ENCODE measurements at places on chromosomes 2 and 18.

- DNase-seq: no peak
These were observed 36.9 kb upstream of the MEX3C start for GRCh38 chr18:51234117-51235008.

DNA sequence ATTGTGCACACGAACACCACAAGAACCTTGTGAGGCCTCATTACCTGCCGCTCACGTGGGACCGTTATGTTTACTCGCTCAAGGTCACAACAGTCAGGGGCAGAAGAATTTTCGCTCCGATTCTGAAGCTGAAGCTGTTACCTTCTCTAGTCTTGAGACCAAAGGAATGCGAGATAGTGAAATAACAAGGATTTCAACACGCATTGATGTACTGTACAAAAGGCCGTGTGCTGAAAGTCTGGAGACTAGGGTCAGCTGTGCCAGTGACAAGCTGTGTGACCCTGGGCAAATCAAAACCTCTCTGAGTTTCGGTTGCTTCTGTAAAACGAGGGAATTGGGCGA, 583 bp downstream of the NEMP2 start:
- DNase-seq: no peak

DNA sequence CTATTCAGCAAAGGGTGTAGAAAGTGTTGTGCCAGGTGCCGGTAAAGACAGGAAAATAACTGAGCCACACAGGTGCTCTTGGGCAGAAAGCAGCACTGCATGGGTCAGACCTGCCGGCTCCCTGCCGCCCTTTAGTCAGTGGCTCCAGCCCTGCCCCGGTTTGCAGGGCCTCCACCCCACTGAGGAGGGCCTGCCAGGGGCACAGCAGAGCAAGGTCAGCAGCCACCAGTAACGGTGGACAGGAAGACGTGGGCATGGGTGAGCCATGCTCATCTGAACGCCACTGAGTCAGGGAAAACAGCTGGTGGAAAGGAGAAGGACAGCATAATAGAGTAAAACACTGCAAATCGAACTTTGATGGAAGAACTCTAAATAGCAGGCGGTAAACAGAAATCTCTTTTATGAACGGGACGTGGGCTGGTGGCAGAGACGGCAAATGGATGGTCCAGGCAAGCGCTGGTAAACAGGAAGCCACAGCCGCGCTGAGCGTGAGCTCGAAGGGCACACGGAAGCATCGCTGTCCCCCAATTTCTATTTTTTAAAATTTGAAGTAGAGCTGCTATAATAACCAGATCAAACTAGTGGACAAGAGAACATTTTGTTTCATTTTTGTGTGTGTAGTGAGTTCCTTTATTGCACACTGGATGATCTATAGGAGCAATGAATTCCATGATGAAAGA, 141.8 kb upstream of the ALKAL2 start:
- DNase-seq: no peak

GRCh38 chr18:10264260-10264659, 190.2 kb upstream of the APCDD1 start:
- DNase-seq: no peak

DNA sequence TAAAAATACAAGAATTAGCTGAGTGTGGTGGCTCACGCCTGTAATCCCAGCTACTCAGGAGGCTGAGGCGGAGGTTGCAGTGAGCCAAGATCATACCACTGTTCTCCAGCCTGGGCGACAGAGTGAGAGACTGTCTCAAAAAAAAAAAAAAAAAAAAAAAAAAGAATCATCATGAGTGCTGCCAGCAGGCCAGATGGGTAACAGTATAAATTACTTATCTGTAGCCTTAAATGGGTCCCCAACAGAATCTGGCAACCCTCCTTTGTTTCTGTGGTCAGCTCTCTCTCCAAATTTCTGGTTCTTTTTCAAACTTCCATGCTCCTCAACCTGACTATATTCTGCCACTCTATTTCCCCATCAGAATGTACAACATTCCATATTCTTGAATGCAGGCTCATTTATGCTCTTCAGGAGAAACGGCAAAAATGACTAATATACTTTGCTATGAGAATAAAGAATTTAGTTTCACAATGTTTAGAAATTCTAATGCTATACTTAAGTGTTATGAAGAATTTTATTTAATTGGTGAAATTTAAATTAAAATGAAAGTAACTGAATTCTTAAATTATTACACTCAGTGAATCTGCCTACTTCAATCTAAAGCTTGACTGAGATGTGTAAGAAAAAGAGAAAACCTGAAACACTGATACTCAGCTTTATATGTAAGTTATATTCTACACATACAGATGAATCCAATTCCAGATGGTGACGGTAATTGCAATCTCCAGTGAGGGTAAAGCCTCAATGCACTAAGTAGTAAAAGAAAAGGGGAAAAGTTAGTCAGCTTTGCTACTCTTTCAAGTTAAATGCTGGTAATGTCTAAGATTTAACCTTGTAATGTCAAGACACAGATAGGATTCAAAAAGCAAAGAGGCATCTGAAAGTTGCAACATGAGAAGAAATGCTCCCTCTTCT, 24.8 kb downstream of the LPIN2 start:
- DNase-seq: no peak

GRCh38 chr18:48643262-48643661, 104.4 kb downstream of the CTIF start:
- no peak for DNase-seq

DNA sequence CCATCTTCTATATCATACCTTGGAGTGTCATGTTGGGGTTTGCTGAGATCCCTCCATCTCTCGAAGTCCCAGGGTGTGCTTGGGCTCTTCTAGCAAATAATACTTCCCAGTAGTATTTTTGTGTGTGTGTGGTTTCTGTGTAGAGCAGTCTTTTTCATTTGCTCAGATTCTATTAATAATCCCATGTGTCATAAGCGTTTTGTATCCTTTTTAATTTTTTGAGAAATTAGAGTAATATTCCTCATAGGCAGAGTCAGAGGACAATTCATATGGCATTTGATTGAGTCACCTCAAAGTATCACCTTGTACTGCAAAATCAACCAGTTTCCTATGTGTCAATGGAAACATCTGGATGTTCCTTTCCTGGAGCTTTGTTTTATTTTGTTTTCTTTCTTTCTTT, 37.4 kb upstream of the PPP1R1C start:
- no peak for DNase-seq

- DNase-seq: no peak
These were observed 39.6 kb downstream of the RAB3GAP1 start for GRCh38 chr2:135091681-135092080.

DNA sequence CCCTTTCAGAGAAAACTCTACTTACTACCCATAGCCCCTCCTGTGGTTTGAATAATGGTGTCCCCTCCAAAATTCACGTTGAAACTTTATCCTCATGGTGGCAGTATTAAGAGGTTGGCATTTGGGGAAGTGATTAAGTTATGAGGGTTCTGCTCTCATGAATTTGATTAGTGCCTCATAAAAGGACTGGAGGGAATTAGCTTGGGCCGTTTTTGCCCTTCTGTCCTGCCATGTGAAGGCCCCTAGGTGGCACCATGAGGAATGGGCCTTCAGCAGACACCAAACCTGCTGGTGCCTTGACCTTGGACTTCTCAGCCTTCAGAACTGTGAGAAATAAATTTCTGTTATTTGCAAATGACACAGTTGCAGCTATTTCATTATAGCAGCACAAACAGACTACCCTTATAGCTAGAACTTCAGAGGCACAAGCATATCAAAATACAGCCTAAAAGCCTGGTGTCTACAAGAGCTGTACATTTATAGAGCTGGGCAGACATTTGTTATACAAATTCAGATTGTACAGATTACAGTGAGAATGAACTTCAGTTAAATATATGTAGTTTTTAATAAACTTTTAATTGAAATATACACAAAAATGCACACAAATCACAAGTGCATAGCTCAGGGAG, 2.6 kb upstream of the PTPN2 start:
- no peak for DNase-seq

- DNase-seq: no peak
These were observed 32.2 kb downstream of the SPATS2L start for GRCh38 chr2:200338692-200339091.

DNA sequence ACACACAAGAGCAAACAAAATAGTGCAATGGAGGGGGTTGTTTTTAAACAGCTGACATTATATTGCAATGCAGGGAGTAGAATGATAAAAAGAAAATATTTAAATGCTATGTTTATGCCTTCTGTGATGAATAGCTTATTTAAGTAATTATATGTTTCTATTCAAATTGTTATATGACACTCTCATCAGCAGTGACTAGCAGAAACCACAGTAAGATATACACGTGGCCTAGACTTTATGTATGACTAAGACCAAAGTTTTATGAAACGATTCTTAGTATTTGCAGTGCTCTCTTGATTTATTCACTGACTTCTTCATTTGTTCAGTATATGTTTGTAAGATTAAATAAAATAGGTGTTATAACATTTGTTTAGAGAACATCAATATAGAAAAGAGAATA, 26.1 kb upstream of the C1D start:
- DNase-seq: no peak

DNA sequence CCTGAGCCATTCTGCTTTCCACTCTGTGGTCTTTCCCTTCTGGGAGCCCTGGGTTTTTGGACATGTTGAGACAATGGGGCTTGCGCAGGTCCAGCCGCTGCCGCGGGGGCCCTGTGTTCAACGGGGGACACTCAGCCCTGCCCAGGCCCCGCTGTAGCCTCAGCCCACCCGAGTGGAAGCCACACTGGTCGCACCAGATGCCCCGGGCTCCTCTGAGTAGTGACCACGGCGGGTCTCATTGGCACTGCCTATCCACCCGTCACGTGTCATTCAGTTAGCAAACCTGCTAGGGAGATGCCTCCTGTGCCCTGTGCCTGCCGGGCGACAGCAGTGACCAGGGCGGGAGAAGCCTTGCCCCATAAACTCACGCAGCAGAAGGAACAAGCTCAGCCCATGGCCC, 19.1 kb downstream of the D2HGDH start:
- no peak for DNase-seq

DNA sequence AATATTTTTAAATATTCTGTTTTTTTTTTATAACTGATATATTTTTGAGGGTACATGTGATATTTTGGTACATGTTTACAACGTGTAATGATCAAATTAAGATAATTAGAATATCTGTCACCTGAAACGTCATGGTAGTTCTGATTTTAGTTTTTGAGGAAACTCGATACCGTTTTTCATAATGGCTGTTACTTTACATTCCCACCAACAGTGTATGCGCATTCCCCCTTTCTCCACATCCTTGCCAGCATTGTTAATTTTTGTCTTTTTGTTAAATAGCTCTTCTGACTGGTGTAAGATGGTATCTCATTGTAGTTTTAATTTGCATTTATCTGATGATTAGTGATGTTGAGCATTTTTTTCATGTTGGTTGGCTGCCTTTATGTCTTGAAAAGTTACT, 206.8 kb upstream of the STON1 start:
- no peak for DNase-seq

- DNase-seq: no peak
These were observed 33.8 kb downstream of the CCDC93 start for GRCh38 chr2:117979911-117980701.

DNA sequence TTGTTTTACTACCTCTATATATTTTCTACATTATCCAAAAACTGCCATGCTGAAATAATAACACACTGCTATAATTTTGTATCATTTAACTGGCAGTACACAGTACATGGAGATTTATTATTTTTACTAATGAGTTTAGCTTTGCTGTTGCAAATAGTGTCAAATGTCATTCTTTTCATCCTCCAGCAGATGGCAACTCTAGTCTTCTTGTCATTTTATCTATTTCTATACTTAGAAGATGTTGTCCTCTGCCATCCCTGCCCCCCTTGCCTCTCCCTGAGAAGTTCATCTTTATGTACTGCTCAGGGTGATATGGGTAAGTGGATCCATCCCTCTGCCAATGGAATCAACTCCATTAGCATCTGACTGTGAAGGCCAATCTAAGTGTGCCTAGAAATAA, 21.7 kb upstream of the LRRTM1 start:
- DNase-seq: no peak

DNA sequence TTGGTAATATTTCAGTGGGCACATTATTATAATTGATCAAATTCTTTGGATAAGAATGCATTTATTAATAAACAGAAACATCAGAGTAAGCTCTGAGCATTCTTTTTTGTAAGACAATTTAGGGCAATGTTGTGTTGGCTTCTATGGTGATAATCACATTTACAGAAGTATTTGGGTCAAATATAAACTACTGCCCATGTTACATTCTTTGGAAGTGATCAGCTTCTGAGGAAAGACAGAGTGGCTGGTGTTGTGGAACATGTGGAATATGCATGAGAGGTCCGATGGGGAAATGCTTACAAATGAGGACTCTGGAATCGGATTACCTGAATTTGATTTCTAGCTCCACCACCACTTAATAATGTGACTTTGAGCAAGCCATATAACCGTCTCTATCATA, 19.4 kb downstream of the SERPINB13 start:
- DNase-seq: no peak

DNA sequence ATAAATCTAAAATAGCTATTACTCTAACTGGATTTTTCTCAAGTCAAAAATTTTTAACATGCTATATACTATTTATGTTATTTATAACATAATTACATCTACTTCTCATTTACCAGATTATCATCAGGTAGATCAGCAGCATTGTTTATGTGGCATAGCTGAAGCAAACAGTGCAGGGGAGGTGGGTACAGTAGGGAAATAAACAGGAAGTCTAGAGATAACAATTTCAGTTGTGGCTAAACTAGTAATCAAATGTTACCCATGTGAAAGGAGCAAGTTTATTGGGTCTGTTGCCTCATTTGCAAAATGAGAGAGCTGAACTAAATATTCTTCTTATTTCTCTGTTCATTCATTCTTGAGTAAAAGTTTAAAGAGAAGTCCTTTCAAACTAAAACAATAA, 27.7 kb downstream of the GFPT1 start:
- DNase-seq: no peak

Data from NCI-H1436 treated with DMSO at 0.1 percent for 48 hours (cell line).